ENCODE measurements at places on chromosomes 12 and 14. TPM values are rescaled to one million over a fixed set of nuclear protein-coding genes. Genes with fewer than 3 reads are reported as not detected.

The TMEM233 gene
- 0.46 TPM for total RNA-seq

The LALBA gene
- not detected for total RNA-seq

The KRT3 gene
- 0.23 TPM for total RNA-seq

The NPC2 gene
- total RNA-seq, result 31.8 TPM

The RNASE4 gene
- 1.2 TPM for total RNA-seq

The CLEC2B gene
- total RNA-seq, result 2.1 TPM

The ADAM21 gene
- 0.69 TPM for total RNA-seq

The RTL1 gene
- total RNA-seq, result 0.92 TPM

The APOF gene
- not detected for total RNA-seq

The AQP2 gene
- total RNA-seq, result not detected

The TMX1 gene
- 35.5 TPM for total RNA-seq

The BCL7A gene
- 39.7 TPM for total RNA-seq

The ZNF740 gene
- total RNA-seq, result 17.8 TPM

The SOAT2 gene
- not detected for total RNA-seq

The DDX54 gene
- total RNA-seq, result 20.5 TPM

The LARP4 gene
- total RNA-seq, result 67.4 TPM

The HOXC9 gene
- total RNA-seq, result not detected

The OR6C2 gene
- not detected for total RNA-seq

The FICD gene
- total RNA-seq, result 5.5 TPM

The TOMM20L gene
- not detected for total RNA-seq

The CBLN3 gene
- total RNA-seq, result 0.46 TPM

The TAS2R10 gene
- 3.7 TPM for total RNA-seq

The PPP1R13B gene
- 18.9 TPM for total RNA-seq

The KCNA5 gene
- 12.9 TPM for total RNA-seq

The LRP6 gene
- 58.6 TPM for total RNA-seq

The AKAP5 gene
- 44.5 TPM for total RNA-seq

The PRIMA1 gene
- 1.6 TPM for total RNA-seq

The PLEKHG7 gene
- total RNA-seq, result not detected

The MYO1A gene
- not detected for total RNA-seq
